DND-41 (cell line): ENCODE measurements at places on chromosomes 2 and 18.
A peak's percentile ranks its signal among the peaks of the same experiment; 100 is the strongest.

DNA sequence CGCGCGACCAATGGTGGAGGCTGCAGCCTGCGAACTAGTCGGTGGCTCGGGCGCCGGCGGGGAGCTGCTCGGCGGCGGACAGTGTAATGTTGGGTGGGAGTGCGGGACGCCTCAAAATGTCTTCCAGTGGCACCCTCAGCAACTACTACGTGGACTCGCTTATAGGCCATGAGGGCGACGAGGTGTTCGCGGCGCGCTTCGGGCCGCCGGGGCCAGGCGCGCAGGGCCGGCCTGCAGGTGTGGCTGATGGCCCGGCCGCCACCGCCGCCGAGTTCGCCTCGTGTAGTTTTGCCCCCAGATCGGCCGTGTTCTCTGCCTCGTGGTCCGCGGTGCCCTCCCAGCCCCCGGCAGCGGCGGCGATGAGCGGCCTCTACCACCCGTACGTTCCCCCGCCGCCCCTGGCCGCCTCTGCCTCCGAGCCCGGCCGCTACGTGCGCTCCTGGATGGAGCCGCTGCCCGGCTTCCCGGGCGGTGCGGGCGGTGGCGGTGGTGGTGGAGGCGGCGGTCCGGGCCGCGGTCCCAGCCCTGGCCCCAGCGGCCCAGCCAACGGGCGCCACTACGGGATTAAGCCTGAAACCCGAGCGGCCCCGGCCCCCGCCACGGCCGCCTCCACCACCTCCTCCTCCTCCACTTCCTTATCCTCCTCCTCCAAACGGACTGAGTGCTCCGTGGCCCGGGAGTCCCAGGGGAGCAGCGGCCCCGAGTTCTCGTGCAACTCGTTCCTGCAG, at the start of gene HOXD9:
TSS of gene HOXD9 (plus strand) at position 37 of the 728 bp plus-strand sequence. CDS start at position 87, 50 bp downstream.
- DNase-seq = no peak

DNA sequence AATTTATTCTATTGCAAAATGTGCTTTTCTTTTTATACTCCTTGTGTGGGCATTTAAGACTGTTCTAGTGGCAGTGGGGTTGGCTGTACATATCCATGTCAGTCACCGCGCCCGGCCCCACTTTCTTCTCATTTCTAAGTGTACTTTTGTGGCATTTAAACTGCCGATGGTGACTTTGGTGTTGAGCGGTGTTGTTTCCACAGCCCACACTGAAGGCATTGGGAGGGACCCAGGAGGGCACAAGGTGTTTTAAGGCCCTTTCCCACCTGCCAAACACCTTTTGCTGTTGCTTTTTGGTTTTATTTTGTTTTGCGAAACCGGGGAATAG, 369.7 kb downstream of the MTX2 start:
- no peak for DNase-seq

DNA sequence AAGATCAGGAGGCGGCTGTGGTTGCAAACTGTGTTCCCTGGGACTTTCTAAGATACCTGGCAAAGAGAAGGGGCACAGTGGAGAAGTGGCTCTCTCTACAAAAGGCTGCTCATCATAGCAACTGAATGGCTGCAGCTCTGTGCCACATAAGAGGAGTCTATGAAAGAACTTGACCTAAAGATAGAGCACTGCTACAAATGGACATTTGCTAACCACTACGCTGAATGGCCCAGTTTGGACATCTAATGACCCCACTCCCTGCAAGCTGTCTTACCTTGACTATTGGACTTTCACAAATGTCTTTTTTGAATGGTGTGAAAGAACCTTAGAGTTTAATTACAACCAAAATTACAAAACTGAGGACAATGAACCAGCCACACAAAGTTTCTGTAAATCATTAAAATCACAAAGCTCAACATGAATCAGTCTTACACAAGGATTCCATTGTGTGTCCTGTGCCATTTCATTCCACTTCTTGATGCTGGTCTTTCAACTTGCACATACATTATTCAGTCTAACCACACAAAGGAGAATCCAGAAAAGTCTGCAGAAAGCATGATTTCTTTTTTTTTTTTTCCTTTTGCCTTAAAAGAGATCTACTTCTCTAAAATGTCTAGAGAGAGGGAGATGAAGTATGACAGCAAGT, 154.0 kb downstream of the LAMA1 start:
- DNase-seq = no peak

DNA sequence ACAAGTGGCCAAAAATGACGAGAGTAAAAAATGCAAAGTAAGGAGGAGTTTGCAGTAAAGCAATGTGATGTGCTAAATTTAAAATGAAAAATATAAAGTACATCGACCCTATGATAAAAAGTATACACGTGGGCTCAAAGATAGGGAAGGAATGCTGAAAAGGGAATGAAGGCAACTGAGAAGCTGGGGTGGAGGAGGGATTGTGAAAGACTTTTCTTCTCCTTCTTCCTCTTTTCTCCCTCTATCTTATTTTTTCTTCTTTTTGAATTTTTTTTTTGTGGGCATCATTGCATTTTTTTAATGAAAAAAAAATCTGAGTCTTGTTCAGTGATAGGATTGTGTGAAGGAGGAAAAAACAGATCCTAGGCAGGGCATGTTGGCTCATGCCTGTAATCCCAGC, 57.6 kb upstream of the STK17B start:
- no peak for DNase-seq

DNA sequence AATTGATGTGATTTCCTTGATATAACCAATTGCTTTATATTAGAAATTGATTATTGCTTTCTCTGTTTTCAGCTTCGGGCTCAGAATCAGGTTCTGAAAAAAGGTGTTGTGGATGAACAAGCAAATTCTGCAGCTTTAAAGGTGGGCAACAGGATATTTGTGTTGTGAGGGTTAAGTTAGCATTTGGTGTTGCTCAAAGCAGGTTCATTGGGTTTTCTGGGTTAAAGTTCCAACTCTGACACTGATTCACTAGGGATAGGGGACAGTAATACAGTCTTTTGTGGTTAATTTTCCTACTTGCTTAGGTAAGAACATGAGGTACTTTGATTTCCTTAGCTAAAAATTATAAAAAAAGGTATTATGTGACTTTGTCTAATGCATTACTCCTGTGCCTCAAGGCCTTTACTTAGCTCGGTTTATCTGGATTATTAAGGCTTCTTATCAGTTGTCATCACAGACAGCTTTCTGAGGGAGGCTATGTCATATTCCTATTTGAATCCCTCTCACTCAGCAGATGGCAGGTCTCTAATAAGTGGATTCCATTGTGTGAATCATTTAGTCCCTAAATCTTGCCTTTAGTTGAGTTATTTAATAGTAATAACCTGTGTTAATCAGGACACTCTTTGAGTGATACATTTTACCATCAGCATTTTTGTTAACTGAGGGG, 78.9 kb upstream of the STON1 start:
- DNase-seq = no peak

GRCh38 chr2:128640166-128640844, 321.6 kb upstream of the HS6ST1 start:
- DNase-seq = no peak

- no peak for DNase-seq
Observed at GRCh38 chr2:6083136-6083535, 391.0 kb downstream of the SOX11 start.

DNA sequence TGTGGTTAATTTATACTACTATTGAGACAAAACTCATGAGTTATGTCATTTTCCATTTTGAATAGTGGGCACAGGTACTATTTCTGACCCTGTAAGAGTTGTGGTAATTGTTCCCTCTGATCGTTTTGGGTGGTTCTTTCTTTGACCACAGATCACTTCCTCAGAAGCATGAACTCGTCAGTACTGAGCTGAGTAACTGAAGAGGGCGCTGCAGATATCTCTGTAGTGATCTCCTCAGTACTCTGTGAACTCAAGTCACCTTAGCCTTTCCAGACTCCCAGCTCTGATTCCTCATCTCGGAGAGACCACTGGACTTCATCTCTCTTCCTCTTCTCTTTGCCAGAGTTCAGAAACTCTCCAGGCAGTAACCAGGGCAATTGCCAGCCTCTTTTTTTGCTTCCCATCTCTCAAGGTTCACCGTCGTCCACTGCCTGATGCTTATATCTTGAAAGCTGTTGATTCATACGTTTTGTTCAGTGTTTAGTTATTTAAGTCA, 9.4 kb upstream of the IL1RL1 start:
- DNase-seq = peak; percentile 26

DNA sequence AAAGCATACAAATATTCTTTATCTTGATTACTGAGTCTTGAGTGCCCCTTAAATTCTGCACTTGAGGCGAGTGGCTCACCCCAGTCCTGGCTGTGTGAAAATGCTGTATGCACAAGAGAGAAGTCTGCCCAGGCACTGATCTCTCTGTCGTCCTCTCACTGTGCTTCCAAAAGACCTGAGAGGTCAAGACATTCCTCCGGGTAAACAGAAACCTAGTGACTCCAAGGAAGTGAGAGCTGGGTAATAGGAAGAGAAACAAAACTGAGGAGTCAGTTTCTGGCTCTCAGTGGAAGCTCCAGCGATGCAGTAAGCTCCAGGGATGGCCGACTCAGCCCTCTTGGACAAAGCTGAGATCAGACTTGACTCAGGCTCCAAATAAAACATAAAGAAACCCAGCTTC, 70.9 kb downstream of the AAK1 start:
- no peak for DNase-seq

DNA sequence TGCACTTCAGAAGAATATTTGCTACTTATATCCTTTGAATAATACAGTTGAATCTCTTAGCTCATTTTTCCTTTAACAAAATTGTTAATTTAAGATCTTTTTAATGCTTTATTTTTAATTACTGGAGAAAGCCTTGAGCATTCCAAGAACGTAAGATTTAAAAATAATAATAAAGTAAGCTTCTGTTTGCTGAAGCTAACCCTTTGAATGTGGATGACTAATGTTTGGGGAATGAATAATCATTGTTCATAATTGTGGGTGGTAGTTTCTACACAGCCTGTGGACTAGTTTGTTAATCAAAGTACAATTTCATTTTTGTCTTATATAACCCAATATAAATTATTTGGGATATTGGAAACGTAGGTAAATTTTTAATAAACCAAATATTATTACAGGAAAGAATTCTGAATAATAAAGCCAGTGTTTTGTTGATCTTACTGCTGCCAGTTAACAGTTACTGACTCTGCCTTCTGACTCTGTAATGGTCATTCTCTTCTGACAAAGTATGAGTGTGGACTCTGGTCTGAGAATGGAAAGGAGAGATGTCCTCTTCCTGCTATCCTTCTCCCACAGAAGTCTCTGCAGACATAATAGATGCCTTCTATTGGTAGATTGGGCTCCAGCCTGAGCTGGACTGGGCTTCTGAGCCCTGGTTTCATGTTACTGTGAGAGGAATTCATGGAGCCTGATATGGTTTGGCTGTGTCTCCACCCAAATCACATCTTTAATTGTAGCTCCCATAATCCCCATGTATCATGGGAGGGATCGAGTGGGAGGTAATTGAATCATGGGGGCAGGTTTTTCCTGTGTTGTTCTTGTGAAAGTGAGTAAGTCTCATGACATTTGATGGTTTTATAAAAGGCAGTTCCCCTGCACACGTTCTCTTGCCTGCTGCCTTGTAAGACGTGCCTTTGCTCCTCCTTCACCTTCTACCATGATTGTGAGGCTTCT, 292.7 kb upstream of the SLC39A10 start:
- no peak for DNase-seq

GRCh38 chr2:82852787-82853186, 1606.3 kb downstream of the SUCLG1 start:
- no peak for DNase-seq

DNA sequence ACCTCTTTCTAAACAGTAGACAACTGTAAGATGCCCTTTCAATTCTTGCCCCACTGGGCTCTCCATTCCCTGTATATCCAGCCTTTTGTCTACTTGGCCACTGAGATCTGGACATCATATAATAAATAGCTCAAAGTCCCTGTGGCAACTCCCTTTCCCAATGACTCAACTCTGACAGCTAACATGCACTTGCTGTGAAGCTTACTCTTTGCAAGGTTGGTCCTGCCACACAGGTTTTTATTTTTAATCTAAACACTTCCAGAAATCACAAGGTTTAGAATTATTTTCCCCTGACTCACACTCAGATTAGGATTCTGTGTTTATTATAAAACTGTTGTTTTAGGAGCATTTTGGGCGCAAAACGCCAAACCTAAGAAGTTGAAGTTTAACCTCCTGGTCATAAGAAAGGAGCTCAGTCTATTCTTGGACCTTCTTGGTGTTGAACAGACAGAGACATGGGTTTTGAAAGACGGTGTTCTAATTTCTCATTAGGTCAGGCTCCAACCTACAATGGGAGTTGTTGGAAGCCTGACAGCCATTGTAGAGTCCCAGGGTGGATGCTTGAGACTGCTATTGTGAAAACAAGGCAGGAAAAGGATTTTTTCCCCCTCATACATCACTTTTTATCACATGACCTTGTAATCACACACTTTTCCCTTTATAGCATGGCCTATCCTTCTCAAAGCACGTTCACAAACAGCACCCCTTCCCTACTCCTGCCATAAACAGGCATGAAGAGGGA, 124.7 kb upstream of the SERPINE2 start:
- no peak for DNase-seq

GRCh38 chr18:70024829-70025228, 77.2 kb upstream of the CD226 start:
- DNase-seq = no peak

DNA sequence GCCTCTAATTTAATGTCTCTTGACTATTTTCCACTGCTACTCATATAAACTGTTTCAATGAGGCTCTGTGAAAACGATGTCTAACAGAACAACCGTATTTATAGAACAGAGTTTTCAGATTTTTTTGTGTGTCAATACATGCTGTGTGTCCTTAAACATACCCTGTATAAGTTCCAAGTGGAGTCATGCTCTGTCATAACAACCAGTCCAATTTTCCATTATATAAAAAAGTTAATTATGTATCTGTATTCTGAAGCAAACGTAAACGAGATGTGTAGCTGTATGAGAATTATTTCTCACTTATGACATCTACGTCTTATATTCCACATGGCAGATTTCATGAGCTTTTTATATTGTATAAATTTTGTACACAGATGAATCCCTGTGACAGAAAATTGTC, 13.9 kb upstream of the GULP1 start:
- DNase-seq = no peak

GRCh38 chr2:20579866-20580265, 71.0 kb downstream of the HS1BP3 start:
- no peak for DNase-seq

- no peak for DNase-seq
Observed at GRCh38 chr2:100691846-100692245, 128.1 kb upstream of the NPAS2 start.

GRCh38 chr18:8685141-8685913, 20.0 kb upstream of the MTCL1 start:
- DNase-seq = no peak

DNA sequence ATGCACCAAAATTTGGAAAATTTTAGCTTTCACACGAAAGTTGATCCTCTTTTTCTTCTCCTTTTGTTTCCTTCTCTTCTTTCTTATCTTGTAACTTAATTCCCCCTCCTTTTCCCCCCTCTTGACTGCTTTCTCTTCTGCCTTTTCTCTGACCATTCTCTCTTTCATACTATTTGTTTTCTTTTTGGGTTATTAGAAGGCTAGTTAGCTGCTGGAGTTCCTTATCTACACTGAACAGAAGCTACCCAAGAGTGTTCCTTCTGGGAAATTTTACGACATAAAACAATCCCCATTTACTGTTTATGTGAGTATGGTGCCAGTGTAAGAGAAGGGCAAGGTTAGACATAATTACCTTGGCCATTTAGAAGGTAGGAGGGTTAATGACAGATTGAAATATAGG, 218.4 kb upstream of the DTNA start:
- DNase-seq = no peak
